ENCODE measurements at places on chromosomes 5 and 9.

DNA sequence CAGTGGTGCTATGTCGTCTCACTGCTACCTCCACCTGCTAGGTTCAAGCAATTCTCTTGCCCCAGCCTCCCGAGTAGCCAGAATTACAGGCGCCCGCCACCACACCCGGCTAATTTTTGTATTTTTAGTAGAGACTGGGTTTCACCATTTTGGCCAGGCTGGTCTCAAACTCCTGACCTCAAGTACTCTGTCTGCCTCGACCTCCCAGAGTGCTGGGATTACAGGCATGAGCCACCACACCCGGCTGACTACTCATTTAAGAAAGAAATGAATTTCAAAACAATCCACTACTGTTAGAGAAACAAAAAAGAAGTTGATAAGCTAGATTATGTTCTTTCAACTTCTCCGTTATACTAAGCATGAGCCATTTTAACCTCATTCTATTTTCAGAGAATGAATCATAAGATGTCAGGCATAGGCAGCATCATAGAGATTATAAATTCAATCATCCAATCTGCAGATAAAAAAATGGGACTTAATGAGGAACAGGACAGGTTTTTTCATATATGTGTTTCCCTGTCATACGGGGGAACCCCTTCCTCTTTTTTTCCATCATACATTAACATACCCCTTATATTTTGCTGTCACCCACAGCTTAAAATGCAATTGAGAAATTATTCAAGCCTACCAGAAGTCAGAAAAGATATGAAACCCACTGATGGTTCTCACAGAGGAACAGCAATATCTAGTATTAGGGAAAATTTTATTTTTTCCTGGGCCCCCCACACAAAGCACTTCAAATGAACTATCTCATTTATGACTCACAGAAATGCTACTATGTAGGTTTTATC lies 26.5 kb upstream of the ADRB2 start:
- no peak for DNase-seq

- no peak for DNase-seq
Observed at GRCh38 chr9:87662808-87663528, 63.0 kb upstream of the CTSL start.

DNA sequence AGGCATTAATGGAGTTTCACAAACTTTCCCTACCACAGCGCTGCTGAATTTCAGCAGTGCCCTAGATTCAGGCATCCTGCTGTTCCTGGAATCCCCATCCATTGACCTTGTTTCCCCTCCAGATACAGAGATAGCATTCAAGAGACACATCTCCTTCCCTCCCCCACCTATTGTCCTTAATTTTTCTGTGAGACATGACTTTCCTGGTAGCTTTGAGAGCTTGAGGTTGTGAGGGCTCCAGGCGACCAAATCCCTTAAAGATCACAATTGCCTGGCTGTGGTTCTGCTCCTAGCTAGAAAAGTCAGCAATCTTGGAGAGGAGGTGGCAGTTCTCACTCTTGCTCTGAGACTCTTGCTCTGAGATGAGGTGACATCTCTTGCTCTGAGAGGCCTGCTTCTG lies 48.0 kb downstream of the PRR16 start:
- no peak for DNase-seq

DNA sequence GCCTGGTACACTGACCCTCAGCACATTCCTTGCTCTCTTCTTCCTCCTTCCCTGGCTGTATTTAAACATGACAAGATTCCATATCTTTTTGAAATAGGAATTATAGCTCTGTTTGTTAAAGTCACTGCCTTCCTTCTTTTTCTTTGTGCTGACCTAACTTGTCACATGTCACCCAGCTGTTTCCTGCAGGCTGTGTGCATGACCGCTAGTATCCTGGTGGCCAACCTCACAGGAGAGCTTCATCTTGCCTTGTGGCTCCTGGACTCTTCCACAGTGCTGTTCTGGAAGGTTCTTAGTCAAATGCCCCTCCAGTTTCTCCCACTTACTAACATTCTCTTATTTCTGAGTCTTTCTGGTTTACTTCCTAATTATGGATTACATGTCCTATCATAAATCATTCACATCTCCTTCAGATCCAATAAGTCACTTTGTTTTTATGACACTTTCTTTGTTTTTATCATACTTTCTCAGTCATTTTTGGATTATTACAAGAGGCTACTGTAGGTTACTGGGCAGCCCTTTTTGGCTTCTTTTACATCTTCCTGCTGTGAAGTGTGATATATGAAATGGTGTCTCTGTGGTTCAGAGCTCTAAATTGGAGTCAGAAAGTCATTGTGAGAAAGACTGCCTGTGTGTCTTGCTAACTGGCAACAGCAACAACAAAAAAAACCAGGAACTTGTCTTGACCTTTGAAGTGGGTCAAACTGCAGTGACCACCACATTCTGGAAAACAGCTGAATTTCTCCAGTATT lies 463.6 kb upstream of the DAP start:
- DNase-seq, result no peak

DNA sequence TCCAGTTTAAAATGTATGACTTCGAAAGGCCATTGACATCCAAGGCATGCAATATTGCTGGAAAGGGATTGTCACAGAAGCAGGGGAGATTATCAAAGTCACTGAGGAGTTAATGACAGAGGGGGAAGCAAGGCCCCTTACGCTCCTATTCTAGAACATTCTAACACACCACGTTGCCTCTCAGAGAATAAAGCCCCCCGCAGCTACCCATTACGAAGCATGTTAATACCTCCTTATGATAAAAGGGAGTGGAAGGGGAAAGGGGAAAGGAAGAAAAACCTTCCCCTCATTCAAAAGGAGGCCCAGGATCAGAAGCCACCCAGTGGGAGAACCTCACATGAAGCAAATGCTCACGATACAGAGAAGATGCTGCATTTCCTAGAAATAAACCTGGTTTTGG lies 213.6 kb downstream of the DAB2IP start:
- DNase-seq, result no peak

DNA sequence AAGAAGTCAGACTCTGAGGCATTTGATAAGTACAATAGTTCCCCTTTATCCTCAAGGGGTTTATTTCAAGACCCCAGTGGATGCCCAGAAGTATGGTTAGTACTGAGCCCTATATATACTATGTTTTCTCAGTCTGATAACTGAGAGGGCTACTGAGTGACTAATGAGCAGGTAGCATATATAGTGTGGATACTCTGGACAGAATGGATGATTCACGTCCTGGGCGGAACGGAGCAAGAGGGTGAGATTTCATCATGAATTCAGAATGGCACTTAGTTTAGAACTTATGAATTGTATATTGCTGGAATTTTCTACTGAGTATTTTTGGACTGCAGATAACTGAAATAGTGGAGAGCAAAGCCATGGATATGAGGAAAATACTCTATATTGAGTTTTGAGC lies 457.6 kb downstream of the PLK2 start:
- DNase-seq, result no peak
